ENCODE measurements at places on chromosomes 7 and 10. TPM values are rescaled to one million over a fixed set of nuclear protein-coding genes. Genes with fewer than 3 reads are reported as not detected.

The LBX1 gene
- total RNA-seq, result not detected

The ACSM6 gene
- not detected for total RNA-seq

The NKX1-2 gene
- not detected for total RNA-seq

The PCDH15 gene
- total RNA-seq, result 0.07 TPM

The GPRIN2 gene
- 9.1 TPM for total RNA-seq

The FMC1 gene
- 6.0 TPM for total RNA-seq

The SFTPD gene
- total RNA-seq, result not detected

The ZNF467 gene
- total RNA-seq, result 0.12 TPM

The DDC gene
- total RNA-seq, result 0.29 TPM

The MACC1 gene
- total RNA-seq, result 33.2 TPM

The SHTN1 gene
- 15.9 TPM for total RNA-seq

The ZNF511 gene
- total RNA-seq, result 59.6 TPM

The ABCC2 gene
- total RNA-seq, result 0.17 TPM

The HOGA1 gene
- 10.8 TPM for total RNA-seq

The TMEM236 gene
- 0.07 TPM for total RNA-seq

The VAX1 gene
- total RNA-seq, result not detected

The CALHM3 gene
- not detected for total RNA-seq

The ZC3HAV1L gene
- total RNA-seq, result 15.8 TPM

The AKR1C4 gene
- total RNA-seq, result not detected

The XRCC2 gene
- 10.3 TPM for total RNA-seq

The PRLHR gene
- total RNA-seq, result not detected

The GRID1 gene
- 0.52 TPM for total RNA-seq

The ANKRD22 gene
- 0.12 TPM for total RNA-seq

The GSTO2 gene
- total RNA-seq, result 9.5 TPM

The GARIN1A gene
- not detected for total RNA-seq

The NUTM2B gene
- total RNA-seq, result not detected

The EMX2 gene
- total RNA-seq, result 5.7 TPM

The ADRB1 gene
- total RNA-seq, result 0.22 TPM

The SLC26A5 gene
- total RNA-seq, result not detected

The EN2 gene
- total RNA-seq, result not detected

The SLC25A13 gene
- 51.3 TPM for total RNA-seq

The TMEM26 gene
- 0.23 TPM for total RNA-seq

The RNF32 gene
- 0.36 TPM for total RNA-seq

The ZNF853 gene
- 5.6 TPM for total RNA-seq

The EPHB6 gene
- total RNA-seq, result 0.75 TPM

The LIPM gene
- not detected for total RNA-seq

The PNLIPRP2 gene
- not detected for total RNA-seq

The CREB3L2 gene
- total RNA-seq, result 18.3 TPM

Data from epithelial cell of proximal tubule (primary cell).